Mucosa of descending colon (tissue), 3 donors: ENCODE measurements at places on chromosomes 6 and 20. TPM values are rescaled to one million over a fixed set of nuclear protein-coding genes. Genes with fewer than 3 reads are reported as not detected.

- no peak for DNase-seq
Measured at GRCh38 chr6:87742106-87742505, 40.1 kb upstream of the AKIRIN2 start.

Gene CFB
- total RNA-seq: 40.4 TPM

DNA sequence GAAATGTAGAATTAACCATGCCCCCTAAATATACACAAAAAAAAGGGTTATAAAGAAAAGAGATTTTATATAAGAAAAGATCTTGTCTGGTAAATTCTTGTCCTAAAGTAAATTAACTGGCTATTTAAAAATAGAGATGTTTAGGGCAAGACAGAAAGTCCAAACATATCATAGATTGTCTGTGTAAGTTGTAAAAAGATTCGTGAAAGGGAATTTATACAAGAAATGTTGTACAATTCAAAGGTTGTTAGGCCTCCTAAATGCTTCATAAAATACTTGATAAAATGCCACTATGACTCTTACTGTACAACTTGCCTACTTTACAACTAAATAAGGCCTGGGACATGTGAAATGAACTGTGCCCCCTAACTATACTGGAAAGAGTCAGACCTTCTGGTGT, 21.9 kb upstream of the AGPAT4 start:
- DNase-seq: no peak

Gene DEFB116
- total RNA-seq: not detected

Gene SLC17A2
- total RNA-seq: not detected

DNA sequence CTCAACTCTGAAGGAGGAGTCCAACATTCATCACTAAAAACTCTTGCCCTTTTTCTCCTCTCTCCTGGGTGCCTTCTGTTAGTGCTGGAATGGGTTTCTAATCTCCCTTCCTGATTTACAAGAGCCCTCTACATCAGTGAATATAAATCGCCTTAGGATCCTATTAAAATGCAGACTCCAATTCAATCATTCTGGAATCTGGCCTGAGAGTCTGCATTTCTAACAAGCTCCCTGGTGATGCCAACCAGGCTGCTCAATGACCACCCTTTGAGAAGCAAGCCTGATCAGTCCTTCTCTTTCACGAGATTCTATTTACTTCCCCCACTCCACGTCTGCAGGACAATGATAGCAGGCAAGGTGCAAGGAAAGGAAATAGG, 72.8 kb upstream of the E2F3 start:
- DNase-seq: no peak

- DNase-seq: peak; percentile 18
Measured at GRCh38 chr6:56954403-56955170, at the start of gene BEND6. TSS of gene BEND6 (plus strand) at chr6:56955107. CDS start at chr6:56981811, 26,704 bp downstream.

Gene ZBTB22
- 18.5 TPM for total RNA-seq

GRCh38 chr6:157892363-157892877, 69.4 kb downstream of the SNX9 start:
- no peak for DNase-seq

- DNase-seq: no peak
Measured at GRCh38 chr6:108733706-108734265, 114.4 kb upstream of the ARMC2 start.

DNA sequence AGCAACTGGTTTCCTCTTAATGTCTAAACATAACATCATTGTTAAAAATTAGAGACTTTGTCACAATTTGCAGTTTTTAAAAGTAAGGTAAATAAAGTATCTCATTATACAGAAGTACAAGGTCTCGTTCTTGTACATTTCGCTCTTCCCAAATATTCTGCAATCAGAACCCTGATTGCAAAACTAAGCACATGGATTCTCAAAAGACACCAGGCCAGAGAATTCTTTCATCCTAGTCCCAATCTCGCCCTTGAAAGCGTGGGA, 355 bp upstream of the AKAP7 start:
- DNase-seq: no peak

DNA sequence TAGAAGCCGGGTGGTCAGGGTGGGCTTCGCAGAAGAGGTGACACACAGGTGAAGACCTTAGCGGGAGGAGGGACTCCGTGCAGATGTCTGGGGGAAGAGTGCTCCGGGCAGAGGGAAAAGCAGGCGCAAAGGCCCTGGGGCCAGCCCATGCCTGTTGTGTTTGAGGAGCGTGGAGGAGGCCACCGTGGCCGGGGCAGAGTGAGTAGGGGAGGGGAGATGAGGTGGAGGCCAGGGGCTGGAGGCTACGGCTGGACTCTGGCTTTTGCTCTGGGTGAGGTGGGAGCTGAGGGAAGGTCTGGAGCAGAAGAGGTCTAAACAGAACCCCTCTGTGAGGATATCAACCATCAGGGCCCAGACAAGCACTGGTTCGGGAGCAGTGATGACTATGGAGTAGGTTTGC, 244.0 kb downstream of the PREX1 start:
- DNase-seq: no peak

GRCh38 chr6:83615025-83615999, 93.6 kb downstream of the SNAP91 start:
- DNase-seq: no peak

DNA sequence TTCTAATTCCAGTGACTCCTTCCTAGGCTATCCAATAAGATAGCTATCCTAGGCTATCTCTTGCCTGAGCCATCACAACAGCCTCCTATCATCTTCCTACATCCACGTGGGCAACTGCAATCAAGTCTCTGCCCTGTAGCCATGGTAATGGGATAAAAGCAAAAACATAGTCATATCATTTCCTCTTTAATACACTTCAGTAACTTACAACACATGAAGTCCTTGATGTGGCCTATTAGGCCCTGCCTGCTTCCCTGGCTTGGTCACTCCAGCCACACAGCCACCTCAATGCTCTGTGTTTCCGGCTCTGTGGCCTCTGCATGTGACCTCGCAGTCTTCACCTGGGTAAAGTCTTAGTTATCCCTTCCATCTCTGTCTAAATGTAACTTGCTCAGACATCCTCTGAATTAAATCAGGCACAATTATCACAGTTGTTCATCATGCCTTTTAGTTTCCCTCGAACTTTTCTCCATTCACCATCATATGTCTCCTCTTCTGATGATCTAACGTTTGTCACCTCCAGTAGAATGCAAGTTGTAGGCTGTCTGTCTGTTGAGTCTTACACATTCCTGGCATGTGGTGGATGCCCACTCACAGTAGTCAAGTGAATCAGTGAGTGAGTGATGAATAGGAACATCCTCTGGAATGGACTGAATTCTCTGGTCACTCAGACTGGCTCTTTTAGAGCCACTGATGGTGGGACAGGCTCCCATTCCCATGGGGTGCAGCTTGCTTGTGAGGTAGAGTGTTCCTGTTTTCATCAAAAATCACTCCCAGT, 229.4 kb downstream of the TBC1D7 start:
- DNase-seq: no peak

Gene CCN6
- total RNA-seq: not detected

Gene TRMT11
- total RNA-seq: 20.7 TPM

- peak; percentile 64 for DNase-seq
Measured at GRCh38 chr20:20824924-20825584, 112.6 kb upstream of the RALGAPA2 start.

DNA sequence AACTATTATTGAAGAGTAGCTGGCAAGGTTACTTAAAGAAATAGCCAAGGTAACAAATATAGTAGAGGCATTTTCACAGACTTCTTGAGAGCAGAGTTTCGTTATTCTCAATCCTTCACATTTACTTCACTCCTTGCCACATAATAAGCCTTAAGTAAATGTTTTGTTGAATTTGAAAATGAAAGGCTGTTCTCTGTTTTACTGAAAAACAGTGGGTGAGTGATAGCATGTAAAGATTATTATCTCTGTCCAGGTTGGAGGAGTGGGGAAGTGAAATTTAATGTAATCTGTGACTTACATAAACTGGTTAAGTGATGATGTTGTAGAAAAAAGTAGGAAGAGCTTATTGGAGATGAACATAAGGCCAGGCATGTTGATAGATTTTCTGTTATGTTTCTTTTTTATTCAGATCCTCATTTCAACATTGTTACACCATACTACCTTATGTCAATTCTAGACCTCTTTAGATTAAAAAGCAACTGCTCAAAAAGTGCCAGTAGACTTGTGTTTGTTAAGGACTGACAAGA, 55.0 kb downstream of the QKI start:
- DNase-seq: no peak

DNA sequence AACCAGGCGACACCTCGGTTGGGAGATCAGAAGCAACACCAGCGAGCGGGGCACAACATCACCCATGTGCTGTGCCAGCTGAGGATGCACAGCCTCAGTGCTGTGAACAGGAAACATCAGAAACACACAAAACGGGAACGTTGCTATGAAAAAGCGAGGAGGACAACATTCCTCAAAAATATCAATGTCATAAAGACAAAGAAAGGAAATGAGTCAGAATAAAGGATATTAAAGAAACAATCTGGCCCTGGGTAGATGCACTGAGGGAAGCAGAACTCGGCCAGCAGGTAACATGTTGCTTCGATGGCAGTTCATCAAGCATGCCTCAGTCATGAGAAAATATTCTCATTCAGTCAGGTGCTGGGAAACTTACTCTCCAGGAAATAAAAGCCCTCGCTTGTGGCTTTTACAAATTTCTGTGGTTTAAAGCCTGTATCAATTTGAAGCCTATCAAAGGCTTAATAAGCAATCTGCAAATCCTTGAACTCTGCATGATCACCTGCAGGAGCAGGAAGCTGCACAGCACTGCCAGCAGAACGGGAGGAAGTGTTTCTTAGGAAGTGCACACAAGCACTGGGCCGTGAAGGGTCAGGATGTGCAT, 77.5 kb downstream of the GINS1 start:
- no peak for DNase-seq

DNA sequence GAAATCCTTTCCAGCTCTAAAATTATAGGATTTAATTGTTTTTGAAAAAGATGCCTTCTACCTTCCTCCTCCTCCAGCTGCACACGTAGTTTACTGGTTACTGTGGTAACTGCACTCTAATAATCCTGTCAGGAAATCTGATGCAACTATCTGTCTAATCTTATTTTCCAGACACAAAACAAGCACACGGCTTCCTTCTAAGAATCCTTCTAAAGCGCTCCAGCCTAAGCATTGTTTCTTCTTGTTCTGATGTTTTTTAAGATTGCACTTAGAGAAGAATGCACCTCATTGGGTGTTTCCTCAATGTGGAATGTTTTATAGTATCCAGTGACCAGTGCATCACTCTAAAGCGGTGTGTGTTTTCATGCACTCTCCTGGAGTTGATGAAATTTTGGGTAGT, 63.6 kb downstream of the CARMIL1 start:
- DNase-seq: no peak

Gene OR2B6
- not detected for total RNA-seq

DNA sequence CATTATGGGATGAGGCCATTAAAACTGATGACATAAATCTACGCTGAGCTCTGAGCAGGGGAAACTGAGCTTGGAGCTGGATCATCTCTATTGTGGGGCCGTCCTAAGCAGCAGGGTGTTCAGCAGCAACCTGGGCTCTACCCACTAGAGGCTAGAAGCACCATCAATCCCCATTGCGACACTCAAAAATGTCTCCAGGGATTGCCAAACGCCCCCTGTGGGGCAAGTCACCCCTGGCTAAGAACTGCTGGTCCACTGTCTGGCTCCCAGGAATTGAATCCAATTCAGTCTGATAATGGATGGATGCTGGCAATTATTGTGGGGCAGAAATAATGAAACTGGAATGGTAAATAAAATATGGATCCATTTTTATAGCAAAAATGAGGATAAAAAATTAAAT, 38.2 kb downstream of the PMEPA1 start:
- no peak for DNase-seq

DNA sequence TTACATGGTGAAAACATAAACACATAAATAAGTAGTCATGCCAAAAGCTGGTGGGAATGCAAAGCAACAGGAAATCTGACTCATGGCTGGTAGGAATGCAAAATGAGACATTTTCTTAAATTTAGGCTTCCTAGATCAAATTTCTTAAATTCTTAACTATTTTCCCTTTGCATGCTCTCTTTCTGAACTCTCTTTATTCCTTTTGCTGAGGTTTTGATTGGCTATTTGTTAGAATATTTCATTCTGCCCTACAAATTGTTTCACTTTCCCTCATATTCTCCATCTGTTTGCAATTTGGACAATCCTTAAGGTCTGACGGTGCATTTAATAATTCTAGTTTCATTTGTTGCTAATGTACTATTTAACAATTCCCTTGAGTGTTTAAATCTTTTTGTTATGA, 437.5 kb upstream of the RGS17 start:
- no peak for DNase-seq

- no peak for DNase-seq
Measured at GRCh38 chr6:40692337-40692736, 105.2 kb upstream of the LRFN2 start.

DNA sequence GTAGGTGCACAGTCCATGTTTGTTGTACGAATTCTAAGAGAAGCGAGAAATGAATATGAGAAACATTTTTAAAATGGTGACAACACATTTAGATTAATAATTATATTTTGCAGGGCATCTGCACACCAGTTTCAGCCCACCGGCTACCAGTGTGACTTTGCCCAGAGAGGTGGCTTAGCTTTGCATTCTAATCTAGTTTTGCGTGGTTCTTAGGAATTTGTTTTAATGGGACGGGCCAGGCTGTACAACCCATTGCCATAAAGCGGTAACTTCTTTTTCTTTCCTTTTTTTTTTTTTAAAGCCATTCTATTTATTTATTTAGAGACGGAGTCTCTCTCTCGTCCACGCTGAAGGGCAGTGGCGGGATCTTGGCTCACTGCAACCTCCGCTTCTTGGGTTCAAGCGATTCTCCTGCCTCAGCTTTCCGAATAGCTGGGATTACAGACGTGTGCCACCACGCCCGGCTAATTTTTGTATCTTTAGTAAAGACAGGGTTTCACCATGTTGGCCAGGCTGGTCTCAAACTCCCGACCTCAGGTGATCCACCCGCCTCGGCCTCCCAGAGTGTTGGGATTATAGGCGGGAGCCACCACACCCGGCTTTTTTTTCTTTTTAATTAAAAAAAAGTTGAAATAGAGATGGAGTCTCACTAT, 829 bp downstream of the MANBAL start:
- no peak for DNase-seq

Gene LY6G6F
- not detected for total RNA-seq

DNA sequence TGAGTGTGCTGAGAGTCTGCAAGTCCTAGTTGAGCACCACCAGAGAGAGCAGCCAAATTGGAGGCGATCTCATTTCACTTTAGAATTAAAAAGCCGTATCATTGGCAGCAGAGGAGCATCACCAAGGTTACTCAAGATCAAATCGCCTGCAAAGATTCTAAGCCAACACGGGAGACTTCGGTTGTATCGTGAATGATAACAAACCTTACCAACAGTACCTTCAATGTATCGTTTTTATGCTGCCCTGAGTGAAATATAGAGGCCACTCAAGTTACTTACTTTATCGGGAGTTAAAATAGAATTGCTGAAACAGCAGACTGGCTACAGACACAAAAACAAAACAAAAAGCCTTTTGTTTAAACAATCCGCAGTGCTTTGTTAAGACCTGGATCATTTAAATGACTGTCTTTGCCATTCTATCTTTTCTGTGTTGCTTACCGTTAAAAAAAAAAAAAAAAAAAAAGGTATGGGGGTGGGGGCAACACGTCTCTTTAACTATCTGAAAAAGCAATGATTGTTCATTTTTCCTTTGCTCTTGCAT, 14.2 kb downstream of the NHSL1 start:
- no peak for DNase-seq

GRCh38 chr6:153994004-153994403, 45.0 kb upstream of the OPRM1 start:
- no peak for DNase-seq
